ENCODE measurements at places on chromosomes 6 and 20.

GRCh38 chr20:40768105-40768504, 79.1 kb upstream of the MAFB start:
- DNase-seq = no peak

- no peak for DNase-seq
These were observed 10.0 kb downstream of the PYGB start for GRCh38 chr20:25257756-25258475.

DNA sequence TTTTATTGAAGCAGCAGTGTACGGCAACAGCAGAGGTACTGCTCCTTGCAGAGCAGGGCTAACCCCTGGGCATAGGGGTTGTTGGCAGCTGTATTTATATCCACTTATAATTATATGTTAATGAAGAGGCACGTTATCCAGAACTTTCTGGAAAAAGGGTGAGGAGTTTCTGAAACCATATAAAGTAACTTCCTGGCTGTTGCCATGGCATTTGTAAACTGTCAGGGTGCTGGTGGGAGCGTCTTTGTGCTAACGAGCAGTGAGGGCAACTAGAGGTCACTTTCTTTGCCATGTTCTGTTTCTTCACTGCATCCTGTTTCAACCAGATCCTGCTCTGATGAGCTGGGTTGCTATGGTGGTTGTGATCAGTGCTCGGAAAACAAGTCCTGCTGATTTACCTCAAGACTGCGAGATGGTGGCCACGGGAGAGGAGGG, 11.1 kb upstream of the ARFGEF2 start:
- DNase-seq = no peak

- DNase-seq = no peak
These were observed 19.3 kb downstream of the MAFB start for GRCh38 chr20:40669692-40670091.
